ENCODE measurements at places on chromosomes 3 and 15.

DNA sequence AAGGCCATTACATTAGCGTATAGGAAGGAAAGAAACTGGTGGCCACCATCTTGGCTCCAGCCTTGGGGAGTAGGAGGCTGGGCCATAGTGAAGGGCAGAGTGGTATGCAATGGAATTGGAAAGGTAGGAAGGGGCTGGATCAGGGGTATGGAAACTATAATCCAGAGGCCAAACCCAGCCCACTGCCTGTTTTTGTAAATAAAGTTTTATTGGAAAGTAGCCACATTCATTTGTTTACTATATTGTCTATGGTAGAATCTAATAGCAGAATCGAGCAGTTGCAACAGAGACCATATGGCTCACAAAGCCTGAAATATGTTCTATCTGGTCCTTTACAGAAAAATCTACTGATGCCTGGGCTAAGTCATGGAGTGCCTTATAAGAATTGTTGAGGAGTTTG lies 14.1 kb upstream of the SH3BP5 start:
- no peak for DNase-seq

DNA sequence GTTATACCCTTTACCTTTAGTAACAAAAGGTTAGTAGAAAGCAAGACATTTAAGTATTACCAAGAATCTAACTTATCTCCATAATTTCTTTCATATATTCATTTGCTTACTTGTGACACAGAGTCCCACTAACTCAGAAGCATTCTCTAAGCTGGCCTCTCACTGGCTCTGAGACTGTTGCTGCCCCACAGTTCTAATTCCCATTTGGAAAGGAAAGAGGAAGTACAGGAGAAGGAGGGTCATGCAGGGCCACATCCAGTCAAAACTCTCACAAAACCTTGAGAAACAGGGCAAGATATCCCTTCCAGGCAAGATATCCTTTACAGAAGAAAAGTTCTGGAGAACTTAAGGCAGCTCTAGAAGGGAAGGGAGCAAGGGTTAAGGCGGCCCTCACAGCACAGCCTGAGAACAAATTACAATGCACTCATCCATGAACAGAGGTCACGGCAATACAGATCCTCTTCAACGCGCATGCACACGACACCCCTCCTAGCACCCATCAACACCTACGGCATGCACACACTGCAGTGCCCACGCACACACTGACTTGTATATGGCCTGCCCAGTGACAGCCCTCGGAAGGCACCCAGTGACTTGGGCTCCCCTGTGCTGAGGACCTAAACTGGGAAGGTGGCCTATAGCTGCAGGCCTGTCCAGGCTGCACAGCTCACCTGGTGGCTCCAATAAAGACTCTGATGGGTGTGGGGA lies 13.0 kb upstream of the MYO5C start:
- no peak for DNase-seq

DNA sequence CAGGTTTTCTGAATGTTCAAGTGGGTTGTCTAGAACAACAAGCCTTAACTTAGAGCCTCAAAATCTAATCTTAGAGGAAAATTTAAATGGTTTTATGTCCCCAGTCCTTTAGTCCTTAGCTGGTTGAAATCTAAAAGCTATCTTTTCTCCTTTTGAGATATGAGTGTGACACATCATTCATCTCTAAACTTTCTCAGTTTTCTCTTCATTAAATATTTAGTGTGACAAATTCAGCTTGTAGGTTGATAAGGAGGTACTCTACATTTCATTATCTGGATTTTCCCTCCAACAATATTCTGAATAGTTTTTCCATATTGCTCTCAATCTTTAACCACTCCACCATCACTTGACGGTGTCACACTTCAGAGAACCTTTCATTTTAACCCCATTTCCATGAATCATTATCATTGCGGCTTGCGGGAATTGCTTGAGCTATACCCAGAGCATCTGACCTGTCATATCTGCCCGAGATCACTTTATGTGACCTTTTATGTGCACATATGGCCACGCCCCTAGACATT lies 16.1 kb upstream of the ATP8B4 start:
- no peak for DNase-seq

GRCh38 chr15:60535265-60535664 lies 56.3 kb upstream of the ICE2 start:
- no peak for DNase-seq

DNA sequence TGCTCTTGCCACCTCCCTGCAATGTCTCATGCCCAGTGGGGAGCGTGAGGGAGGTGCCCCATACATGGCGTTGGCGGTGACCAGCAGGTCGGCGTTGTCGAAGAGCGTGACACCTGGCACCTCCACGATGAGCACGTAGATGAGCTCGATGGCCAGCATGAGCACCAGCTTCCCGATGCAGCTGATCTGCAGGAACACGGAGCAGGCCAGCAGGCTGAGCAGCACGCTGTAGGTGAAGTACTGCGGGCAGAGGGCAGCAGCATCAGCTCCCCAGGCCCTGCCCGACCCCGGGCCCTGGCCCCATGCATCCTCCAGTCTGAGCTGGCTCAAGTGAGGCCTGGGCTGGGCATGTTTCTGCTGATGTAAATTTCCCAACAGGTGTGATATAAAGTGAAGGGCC lies 98.3 kb downstream of the SEC22A start:
- no peak for DNase-seq

- no peak for DNase-seq
Observed at GRCh38 chr3:49124991-49125670, 4.5 kb upstream of the USP19 start.

GRCh38 chr3:27354161-27354560 lies 15.0 kb downstream of the NEK10 start:
- DNase-seq = no peak

DNA sequence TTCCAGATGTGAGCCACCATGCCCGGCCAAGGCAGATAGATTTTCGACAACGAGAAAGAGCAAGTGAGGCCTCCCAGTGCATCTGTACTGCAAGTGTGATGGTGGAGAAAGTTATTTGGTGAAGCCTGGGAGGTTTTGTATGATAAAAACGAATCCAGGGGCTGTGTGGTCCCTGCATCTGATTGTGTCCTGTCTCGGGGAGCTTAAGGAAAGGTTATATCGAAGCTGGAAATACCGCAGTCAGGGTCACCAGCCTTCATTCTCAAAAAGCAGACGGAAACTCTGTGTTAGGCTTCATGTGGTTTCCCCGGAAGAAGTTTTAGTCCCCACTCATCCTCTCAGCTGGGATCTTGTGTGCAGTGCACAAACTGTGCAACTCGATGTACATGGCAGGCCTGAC lies 3.4 kb downstream of the MINDY4B start:
- DNase-seq = no peak

- DNase-seq = no peak
Observed at GRCh38 chr15:60003243-60004008, 685 bp upstream of the FOXB1 start.

- DNase-seq = no peak
Observed at GRCh38 chr3:71652781-71653413, 69.4 kb upstream of the FOXP1 start.

- no peak for DNase-seq
Observed at GRCh38 chr15:42131006-42131405, 25.4 kb downstream of the PLA2G4F start.

- DNase-seq = no peak
Observed at GRCh38 chr3:171498921-171499320, 38.7 kb upstream of the TNIK start.

DNA sequence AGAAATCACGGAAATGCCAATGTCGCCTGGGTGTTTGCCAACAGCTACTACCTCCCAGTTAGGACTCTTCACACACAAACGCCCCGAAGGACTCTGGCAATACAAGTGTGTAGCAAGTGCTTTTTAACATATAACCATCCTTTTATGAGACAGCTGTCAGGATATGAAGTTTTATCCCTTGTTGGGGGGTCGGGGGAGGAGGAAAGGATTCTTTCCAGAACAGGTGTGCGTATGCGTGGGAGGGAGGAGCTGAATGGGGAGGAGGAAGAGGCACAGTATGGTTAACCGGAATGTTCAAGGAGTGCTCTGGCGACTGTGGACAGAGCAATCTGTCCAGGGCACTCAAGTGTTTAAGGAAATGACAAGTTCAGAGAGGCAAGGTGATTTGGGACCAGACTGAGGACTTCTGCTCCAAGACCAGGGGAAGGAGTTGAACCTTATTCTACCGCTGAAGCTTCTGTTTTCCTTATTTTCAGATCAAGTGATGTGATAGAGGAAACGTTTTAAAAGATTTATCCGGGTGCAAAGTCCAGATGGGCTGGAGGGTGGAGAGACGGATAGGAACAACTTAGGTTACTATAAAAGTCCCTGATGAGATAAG lies 1.3 kb downstream of the TSPAN3 start:
- DNase-seq = no peak

- DNase-seq = no peak
Observed at GRCh38 chr3:150020527-150020926, 49.8 kb upstream of the PFN2 start.

DNA sequence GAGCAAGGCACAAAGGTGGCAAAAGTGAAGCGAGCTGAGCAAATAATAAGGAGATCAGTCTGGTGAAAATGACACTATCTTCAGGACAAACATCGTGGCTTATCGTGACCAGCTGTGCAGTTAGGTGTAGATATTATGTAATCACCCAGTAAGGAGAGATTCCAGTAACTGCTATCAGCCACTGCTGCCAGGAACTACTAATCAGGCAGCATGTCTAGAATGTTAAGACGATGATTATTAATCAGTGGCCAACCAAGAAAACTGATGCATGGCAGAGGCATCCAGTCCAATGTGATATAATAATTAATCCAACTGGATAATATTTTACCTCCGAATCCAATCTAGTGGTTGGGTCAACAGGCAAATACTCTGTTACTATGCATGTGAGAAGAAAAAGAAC lies 252.7 kb upstream of the ZPLD1 start:
- no peak for DNase-seq

DNA sequence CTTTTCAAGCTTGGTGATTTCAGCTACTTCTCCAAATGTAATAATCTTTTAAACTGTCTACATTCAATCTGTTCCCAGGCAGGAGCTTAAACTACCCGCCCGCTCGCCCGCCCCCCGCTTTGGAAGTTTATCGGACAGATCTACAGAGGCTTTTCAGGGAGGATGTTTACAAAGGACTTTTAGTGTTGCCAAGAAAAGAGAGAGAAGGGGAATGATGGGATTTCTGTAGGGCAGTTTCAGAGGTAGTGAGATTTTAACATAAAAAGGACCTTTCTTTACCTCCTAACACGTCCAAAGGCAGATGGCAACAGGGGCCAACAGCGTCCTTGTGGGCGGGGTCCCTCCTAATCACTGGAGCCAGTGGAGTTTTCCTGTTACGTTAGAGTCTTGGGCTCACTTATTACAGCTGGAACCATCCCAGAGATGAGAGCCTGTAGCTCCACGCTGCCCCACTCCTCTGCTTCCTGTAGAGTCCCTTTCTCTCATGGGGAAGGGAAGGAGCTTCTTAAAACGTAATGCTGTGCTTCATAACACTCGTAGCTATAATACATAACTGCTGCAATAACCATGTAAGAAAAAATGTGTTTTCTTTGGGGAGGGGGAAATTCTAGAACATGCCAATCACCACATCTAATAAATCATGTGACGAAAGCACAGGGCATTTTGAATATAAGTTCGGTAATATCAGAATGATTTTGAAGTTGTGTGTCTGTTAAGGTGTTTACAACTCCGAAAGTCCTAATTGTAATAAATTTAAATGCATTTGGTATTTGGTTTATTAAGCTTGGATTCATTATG lies 30.9 kb downstream of the HES1 start:
- DNase-seq = no peak

GRCh38 chr3:67118122-67118521 lies 120.0 kb downstream of the KBTBD8 start:
- no peak for DNase-seq

- DNase-seq = no peak
Observed at GRCh38 chr15:43378601-43379000, 7.7 kb downstream of the TUBGCP4 start.

- DNase-seq = no peak
Observed at GRCh38 chr3:150158943-150159625, 188.4 kb upstream of the PFN2 start.

- DNase-seq = no peak
Observed at GRCh38 chr15:70976851-70977250, 84.2 kb downstream of the LRRC49 start.

DNA sequence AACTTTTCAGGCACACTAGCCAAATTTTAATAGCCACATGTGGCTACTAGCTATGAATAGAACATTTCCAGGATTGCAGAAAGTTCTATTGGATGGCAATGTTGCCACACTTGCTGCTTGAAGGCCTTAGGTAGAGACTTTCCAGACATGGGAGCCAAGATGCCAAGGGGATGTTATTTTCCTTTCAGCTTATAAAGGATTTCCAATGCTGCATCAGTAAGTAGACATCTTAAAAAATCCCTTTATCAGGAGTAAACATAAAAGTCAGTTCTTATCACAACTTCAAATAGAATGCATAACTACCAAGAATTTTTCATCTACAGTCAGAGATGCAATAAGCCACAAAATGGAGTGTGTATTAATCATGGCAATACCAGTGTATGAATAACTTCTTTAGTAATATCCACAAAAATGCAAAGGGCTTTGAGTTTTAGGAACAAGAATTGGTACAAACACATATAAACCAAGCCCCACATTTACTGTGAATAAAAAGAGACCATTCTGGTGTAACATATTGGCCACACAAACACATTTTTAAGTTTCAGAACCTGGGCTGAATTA lies 457.1 kb upstream of the ADAMTS9 start:
- no peak for DNase-seq

- DNase-seq = no peak
Observed at GRCh38 chr3:189629803-189630455, 1.3 kb upstream of the TP63 start.

- no peak for DNase-seq
Observed at GRCh38 chr3:29099296-29099695, 181.6 kb upstream of the RBMS3 start.

GRCh38 chr15:82081914-82082762 lies 36.3 kb upstream of the MEX3B start:
- no peak for DNase-seq

DNA sequence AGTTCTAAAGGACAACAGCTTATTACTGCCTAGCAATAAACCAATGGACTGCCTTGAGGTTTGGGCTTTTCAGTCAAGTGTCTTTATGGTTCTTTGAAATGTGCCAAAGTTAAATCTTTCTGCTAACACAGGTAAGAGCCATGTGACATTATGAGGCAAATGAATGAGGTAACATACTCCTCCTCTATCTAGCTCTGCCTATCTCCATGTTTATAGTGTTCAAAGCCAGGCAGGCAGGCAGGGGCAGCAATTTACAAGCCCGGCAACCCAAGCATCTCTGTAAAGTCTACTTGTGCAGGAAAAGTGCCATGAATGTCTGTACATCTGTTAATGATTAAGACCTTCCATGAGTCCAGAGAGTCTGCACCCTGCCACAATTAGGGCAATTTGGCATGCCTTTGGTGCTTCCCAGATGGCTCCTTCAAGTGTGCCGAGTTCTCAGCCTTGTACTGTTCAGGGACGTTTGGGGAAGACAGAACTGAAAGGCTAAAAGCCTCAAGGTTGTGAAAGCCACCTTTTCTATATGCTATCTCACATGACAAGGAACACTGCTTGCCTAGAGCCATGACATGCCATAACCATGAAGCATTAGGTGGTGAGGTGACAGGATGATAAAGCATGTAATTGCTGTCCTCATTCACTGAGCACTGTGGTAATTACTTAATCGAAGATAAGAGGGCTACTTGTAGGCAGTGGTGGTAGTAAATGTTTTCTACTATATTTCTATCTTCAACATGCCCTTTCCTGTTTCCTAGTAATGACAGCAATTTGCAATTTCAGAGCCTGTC lies 41.4 kb upstream of the EIF1B start:
- DNase-seq = no peak

GRCh38 chr15:59456114-59456513 lies 18.1 kb downstream of the FAM81A start:
- no peak for DNase-seq

GRCh38 chr3:113461488-113461887 lies 20.2 kb upstream of the CFAP44 start:
- DNase-seq = no peak

- no peak for DNase-seq
Observed at GRCh38 chr3:35932995-35933394, 293.7 kb downstream of the ARPP21 start.

Data from activated T-cell treated with anti-CD3 and anti-CD28 coated beads for 1 hour (primary cell).